ENCODE measurements at places on chromosomes 1 and 21.

DNA sequence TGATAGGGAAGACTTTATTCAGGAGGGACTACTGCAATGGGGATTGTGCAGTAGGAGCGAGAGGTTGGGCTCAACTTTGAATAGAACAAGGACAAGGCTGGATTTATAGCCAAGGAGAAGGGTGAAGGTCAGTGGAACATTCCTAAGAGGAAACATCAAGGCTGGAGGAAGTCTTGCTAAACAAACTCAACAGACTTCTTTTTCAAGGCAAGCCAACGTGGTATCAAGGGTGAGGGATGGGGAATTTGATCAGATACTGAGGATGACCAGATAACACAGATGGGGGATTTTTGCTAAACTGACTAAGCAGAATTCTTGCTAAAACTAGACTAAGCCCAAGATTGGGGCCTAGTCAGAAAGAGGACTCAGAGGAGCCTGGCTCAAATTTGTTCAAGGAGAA lies 107.3 kb downstream of the DUSP10 start:
- DNase-seq, result no peak

DNA sequence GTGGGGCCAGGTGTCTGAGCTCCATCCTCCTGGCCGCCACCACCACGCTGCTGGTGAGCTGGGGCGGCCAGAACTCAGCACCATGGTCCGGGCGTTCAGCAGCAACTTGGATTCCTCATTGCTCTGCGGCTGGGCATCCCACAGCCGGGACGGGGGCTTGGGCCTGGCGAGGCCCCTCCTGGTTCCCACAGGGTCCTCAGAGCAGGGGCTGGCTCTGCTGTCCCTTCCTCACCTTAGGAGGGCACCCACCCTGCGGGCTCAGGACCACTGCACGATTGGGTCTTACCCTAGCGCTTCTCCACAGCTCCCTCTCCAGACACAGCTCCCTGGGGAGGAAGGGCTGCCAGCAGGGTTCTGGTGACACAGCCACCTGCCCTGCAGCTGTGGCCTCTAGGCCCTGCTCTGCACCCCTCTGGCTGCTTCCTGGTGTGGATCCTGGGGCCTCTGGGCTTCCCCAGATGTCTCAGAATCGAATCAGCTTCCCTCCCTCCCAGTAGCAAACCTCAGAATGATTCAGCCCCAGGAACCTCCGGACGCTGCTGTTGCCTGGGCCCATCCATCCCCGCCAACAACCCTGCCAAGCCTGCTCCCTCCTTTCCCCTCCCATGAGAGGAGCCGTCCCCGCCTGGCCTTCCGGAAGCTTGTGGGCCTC lies 25.0 kb downstream of the CRYAA start:
- no peak for DNase-seq

DNA sequence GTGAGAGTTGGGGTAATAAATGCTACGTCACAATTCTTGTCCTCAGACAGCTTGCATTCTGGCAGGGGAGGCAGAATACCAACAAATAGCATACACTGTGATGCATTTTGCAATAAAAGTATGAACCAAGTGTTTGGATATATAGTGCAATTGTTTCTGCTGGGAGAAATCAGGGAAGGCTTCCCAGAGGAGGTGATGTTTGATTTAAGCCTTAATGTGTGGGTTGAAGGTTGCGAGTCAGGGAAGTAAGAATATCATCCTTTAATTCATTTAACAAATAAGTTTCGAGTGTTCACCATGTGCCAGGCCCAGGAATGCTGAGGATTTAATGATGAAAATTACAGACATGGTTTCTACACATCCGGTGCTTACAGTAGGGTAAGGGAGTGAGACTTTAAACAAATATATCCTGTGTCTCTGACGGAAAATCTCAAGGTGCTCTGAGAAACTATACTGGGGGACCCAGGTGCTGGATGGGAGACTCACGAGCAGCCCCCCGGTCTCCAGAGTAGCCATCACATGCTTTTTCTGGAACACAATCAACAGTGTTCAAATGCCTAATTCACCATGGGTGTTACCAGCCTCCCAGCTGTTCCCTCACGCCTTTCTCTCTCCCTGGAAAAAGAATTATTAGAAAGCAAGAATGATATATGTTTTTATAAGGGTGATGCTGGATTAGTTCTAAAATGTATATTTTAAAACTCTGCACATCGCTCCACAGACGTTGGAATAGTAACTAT lies 31.7 kb downstream of the RASSF5 start:
- DNase-seq, result no peak

DNA sequence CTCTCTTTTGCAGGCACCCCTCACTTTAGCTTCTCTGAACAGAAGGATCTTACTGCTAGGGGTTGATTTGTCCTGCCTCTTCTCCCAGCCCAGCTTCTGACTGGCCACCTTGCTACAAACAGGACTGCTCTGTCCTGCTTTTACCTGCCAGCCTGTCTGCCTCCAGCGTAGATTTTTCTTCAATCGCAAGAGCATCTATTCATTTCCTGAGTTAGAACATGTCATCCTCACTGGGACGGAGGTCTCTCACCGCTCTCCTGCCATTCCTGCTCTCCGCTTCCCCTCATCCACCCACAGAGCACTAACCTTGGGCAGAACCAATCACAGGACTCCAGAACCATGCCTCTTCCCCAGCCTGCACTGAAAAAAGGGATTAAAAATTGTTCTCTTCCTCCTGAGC lies 3.5 kb upstream of the ATP1B1 start:
- no peak for DNase-seq

All from NCI-H187 (cell line).